Progenitor cell of endocrine pancreas (in vitro differentiated cells): ENCODE measurements at places on chromosomes 7 and 10.

- H3K4me3 ChIP-seq: no peak overlapping the region
- peaks cover 2% of the 10 kb centered on the region for H3K4me1 ChIP-seq
- H3K27me3 ChIP-seq: no peaks in the 10 kb centered on the region
- H3K27ac ChIP-seq: no peak overlapping the region
- H3K36me3 ChIP-seq: peaks cover 13% of the 10 kb centered on the region
Measured at GRCh38 chr10:94023906-94024305, 30.2 kb downstream of the PLCE1 start.

DNA sequence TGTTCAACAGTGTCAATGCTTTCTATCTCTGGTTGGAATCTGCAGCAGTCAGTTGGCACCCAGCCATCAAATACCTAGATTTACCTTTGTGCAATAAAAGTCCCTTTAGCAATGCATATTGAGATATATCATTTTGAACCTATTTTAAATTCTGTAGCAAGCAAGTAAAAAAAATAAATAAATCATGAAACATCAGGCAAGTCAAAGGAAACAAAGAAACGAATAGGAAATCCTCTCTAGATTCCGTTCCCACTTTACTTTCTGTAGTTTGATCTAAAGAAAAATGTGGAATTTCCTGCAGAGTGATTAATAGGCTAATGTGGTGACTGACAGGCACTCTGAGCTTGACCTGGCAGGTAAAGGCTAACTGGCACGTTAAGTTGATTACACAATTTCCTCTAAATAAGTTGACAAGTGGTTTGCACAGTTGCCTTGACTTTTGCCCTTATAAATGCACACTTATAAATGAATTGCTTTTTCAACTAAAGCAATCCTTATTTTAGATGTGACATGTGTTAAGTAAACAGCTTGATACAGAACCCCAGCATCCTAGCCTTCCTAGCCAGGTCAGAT, 208.1 kb upstream of the TCF7L2 start:
- H3K27ac ChIP-seq: peak overlapping the region; percentile 94
- H3K27me3 ChIP-seq: no peaks in the 10 kb centered on the region
- no peak for DNase-seq
- H3K4me1 ChIP-seq: peaks cover 82% of the 10 kb centered on the region
- H3K4me3 ChIP-seq: peak overlapping the region; percentile 50
- H3K36me3 ChIP-seq: no peaks in the 10 kb centered on the region

DNA sequence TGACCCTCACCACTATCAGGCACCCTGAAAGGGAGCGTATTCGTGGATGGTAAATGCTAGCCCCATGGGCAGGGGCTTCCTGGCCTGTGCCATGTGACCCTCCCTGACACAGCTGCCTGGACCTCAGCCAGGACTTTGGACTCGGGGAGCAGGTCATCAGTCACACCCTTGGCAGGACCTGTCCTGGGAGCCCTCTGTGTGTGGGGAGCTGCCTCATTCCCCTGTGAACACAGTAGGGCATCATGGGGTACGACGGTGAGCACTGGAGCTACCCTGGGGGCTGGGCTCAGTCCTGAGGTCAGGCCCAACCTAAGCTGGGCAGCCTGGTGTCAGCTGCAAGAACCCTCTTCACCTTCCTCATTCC, 129.3 kb upstream of the FAM20C start:
- peaks cover 14% of the 10 kb centered on the region for H3K27me3 ChIP-seq
- no peak overlapping the region for H3K27ac ChIP-seq
- no peak for DNase-seq
- no peaks in the 10 kb centered on the region for H3K4me1 ChIP-seq
- no peaks in the 10 kb centered on the region for H3K36me3 ChIP-seq

DNA sequence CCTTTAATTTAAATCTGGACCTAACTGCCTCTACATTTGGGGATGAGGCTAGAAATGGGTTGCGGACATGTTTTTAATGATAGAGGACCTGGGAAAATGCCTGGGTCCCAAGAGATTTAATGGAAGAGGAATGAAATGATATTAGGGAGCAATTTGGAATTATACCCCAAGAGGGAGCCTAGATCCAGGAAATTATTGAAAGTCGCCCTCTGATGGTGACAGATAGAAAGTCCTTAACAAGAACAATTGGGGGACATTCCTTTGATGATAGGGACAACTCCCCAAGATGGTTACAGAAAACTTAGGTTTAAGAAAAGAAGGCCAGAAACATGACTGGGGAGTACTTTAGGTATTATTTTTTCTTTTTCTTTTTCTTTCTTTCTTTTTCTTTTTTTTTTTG, 9.5 kb upstream of the TSGA13 start:
- no peaks in the 10 kb centered on the region for H3K4me1 ChIP-seq
- DNase-seq: no peak
- no peaks in the 10 kb centered on the region for H3K27me3 ChIP-seq
- no peak overlapping the region for H3K27ac ChIP-seq
- H3K4me3 ChIP-seq: no peak overlapping the region
